GM23248 (cell line): ENCODE measurements at places on chromosomes 5 and 9. TPM values are rescaled to one million over a fixed set of nuclear protein-coding genes. Genes with fewer than 3 reads are reported as not detected.

DNA sequence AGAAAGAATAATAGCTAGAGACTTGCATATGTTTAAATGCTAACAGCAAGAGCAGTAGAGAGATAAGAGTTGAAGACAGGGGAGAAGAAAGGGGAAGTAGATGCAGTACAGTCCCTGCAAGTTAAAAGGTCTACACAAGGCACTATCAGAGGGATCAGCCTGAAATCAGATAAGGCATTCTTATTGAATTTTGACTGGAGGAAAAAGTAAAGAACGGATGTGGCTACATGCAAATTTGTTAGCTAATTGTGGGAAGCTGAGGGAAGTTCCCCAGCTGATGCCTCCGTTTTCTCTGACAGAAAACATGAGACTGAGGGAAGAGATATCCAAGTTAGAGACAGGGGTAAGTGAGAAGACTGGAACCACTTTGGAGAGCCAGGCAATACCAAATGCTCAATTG lies 12.9 kb upstream of the RHOBTB3 start:
- DNase-seq: no peak

DNA sequence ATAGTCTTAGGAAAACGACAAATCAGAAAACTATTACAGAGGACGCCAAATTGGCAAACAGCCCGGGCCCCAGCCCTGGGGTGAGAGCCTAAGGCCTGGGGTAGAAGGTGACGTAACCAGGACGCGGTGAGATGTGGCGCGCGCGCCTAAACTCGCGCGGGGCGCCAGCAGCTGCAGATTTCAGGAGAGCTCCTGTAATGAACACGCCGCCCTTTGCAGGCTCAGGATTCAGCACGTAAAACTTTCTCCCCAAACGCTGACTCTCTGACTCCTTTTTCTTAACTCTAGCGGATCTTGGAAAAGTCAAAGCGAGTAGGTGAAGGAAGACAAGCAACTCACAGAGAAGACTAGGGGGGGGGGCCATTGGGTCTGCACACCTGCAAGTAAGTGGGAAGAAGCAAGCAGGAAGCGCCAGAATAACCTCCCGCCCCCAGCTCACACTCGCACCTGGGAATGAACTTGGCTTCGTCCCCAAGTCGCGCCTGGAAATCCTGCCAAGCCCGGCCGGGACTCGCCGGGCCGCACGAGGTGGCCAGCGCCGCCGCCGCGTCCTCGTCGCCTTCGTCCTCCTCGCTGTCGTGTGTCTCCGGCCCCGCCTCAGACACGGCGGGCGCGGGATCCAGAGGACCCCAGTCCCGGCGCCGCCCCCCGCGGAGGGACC lies 822 bp downstream of the RASEF start:
- DNase-seq: peak; percentile 58

GRCh38 chr5:171956887-171957495 lies 49.4 kb downstream of the FBXW11 start:
- no peak for DNase-seq

- no peak for DNase-seq
Measured at GRCh38 chr5:81815321-81815720, 64.4 kb upstream of the SSBP2 start.

Gene TAF11L6
- polyA plus RNA-seq: not detected in 2 replicates

Gene PLEKHG4B
- polyA plus RNA-seq: not detected in 2 replicates
